Type B pancreatic cell (in vitro differentiated cells): ENCODE measurements at places on chromosomes 6 and 20.

DNA sequence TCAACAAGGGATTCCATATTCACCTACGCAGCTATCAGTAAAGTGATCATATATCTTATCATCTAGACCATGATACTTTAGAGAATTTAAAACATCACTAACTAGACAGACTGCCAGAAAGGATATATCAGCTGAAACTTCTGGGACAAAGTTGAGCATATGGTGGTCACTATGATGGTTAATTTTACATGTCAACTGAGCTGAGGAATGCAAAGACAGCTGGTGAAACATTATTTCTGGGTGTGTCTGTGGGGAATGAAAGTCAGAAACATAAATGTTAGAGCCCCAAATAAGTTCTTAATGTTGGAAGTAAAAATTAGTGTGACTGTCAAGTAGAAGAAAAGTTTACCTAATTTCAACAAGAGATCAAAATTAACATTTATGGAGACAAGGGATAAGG, 440.0 kb upstream of the IRAK1BP1 start:
- no peak for DNase-seq

DNA sequence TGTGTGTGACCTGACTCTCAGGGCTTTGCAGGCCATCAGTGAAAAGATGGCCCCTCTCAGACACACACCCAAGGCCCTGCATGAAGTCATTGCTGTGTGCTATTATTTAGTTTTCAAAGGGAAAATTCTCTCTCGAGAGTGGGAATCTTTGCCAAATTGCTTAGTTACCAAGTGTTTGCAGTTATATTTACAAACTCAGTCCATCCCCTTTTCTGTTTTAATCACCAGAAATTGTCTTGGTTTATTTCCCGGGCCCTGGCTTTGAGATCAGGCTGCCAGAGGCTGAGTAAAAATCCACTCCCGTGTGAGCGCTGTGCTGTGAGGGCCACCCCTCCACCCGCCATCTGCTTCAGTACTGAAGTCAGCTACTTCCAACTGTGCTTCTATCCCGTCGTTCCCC, 163.1 kb downstream of the SOD2 start:
- no peak for DNase-seq

DNA sequence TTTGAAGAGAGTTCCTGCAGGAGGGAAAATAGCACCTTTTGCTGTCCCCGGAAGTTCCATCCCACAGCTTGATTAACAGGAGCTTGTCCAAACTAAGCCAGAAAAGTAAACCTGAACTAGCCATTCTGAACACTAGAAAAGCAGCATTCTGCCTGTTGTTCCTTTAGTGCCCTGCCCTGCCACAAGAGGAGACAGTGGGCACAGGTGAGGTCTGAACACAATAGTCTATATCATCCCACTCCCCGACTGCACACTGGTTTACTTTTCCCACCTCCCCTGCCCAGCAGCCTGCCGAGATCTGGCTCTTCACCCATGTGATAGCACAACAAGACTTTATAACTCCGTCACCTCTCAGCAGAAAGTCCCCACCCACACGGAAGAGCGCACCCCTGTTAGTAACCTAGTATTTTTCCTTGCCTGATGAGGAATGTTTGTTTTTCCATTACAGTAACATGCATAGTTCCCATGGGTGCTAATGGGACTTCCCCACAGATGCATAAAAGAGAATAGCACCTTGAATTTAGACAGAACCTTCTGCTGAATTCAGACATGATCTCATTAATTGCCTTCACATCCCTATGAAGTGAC, 59.7 kb downstream of the TFAP2A start:
- no peak for DNase-seq

GRCh38 chr20:49323622-49324238, 45.9 kb upstream of the ZNFX1 start:
- no peak for DNase-seq

DNA sequence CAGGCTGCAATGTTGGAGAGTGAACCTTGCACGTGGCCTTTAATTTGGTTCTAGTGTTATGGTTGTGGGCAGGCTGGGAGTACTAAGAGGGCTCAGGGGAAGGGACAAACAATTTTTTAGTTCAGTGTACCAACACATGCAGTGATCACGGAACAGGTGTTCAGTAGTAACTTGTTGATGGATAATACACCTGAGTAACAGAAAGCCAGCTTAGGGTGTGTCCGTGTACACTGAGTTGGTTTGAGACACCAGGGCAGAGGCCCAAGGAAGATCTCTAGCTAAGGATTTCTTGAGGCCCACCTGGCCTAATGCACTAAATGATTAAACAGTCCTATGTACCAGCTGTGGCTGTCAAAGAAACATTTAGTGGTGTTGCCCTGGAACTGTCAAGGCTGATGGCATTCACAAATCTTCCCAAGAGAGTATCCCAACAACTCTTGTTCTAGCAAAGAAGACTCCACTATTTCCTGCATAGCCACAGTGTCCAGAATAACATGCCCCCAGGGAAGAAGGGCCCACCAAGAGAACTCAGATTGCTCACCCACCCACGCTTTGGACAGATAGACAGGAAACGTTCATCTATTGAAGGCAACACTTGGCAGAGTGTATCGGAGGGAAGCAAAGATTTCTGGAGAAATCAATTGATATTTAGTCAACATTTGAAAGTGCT, 60.0 kb downstream of the CD83 start:
- no peak for DNase-seq

DNA sequence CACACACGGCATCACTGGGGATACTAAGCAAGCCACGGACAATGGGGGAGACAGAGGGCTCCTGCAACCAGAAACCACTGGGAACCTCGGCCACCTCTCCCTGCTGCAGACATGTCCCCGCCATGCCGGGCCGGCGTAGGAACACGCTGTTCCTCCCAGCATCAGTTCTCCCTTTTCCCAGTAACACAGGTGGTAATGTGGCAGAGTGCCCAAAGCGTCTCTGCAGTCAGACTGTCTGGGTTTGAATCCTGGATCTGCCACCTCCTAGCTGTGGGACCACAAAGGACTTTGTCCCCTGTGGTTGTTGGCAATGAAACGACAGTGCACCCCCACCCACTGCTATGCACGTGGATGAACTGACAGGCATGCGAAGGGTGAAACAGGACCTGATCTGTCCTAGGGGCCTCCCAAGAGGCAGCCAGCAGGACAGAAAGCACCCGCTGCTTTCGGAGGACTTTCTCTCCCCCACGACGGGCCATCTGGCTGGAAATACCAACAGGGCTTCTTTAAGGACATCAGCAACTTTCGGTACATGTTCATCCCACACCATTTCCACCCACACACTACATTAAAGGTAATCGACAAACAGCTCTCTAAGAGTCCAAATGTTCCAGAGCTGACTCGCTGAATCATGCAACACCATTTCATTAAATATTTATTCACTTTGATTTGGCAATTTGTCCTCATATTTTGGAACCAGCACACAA, 74.1 kb downstream of the SULF2 start:
- no peak for DNase-seq

- DNase-seq: no peak
These were observed 10.0 kb downstream of the PYGB start for GRCh38 chr20:25257756-25258475.

- no peak for DNase-seq
These were observed 3.3 kb upstream of the PRDM1 start for GRCh38 chr6:106082735-106083398.

DNA sequence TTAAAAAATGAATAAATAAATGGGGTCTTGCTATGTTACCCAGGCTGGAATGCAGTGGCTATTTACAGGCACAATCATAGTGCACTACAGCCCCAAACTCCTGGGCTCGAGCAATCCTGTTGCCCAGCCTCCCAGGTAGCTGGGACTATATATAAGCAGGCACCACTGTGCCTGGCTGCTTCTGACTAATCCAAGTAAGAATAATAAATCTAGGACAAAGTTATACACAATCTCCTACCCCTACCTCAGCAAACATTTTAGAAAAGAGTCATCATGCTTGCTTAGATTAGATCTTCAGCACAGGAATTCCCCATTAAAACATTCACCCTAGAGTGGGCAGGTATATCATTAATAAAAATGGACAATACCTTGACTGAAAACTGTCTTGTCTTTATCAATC, 124.6 kb downstream of the REV3L start:
- no peak for DNase-seq

DNA sequence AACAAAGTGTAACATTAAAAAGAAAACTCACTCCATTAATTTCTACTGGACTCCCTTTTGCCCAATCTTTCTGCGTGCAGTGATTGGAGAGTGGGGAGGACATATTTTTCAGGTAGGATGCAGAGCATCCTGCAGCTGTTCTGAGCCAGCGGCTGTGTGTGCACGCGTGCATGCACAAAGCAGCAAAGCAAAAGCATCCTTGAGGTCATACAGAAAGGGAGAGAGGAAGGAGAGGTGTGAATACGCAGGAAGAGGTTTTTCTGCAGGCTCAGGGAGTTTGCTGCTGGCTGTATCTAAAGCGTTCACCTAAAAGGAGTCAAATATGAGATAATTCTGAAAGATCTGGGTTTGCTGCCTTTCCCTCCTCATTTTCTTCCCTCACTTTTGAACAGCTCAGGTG, 108.4 kb downstream of the HUS1B start:
- DNase-seq: no peak

- DNase-seq: no peak
These were observed 196.1 kb downstream of the TRIM27 start for GRCh38 chr6:28727559-28728211.

DNA sequence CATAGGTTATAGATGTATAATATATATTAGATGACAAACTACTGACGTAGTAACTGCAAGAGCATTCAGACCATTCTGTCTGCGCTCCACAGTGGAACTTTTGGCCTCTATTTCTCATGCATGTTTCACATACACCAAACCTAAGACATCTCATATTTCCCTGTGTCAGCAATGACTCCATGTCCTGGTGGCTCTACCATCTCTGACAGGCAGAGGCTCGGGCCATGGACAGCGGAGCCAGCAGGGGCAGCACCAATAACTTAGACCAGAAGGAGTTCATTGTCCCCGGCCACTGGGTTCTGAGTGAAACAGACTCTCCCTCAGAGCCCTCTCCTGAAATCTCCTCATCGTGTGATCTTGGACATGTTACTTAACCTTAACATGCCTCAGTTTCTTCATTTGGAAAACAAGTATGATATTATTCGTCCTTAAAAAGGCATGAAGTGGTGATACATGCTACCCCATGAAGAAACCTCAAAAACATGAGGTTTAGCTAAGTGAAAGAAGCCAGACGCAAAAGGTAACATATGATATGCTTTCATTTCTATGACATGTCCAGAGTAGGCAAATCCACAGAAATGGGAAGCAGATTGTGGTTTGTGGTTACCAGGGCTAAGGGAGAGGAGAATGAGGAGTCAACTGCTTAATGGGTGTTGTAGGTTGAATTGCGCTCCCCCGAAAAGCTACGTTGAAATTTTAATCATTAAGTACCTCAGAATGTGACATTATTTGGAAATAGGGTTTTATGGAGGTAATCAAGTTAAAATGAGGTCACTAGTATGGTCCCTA, 564.0 kb upstream of the JARID2 start:
- DNase-seq: no peak

GRCh38 chr6:11654876-11655275, 117.3 kb downstream of the TMEM170B start:
- DNase-seq: no peak
